ENCODE measurements at places on chromosomes 1 and 21.

- DNase-seq, result no peak
These were observed 143.2 kb downstream of the HHIPL2 start for GRCh38 chr1:222404710-222405109.

DNA sequence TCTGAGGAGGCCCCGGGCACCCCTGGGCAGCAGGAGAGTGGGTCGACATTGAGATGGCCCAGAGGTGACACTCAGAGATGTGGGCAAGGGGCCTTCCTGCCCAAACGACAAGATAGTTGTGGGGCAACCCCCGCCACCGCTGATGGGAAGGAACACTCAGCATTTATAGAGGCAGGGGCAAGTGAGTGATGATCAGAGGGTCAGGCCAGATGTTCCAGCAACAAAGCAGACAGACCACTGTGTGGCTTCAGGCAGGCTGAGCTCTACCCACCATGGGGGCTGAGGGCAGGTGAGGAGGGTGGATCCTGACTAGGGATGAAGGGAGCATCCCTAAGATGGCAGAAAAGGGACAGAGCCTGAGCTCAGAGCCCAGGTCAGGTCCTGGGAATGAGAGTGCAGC is 362.7 kb downstream of the PTPRU start:
- DNase-seq, result no peak

DNA sequence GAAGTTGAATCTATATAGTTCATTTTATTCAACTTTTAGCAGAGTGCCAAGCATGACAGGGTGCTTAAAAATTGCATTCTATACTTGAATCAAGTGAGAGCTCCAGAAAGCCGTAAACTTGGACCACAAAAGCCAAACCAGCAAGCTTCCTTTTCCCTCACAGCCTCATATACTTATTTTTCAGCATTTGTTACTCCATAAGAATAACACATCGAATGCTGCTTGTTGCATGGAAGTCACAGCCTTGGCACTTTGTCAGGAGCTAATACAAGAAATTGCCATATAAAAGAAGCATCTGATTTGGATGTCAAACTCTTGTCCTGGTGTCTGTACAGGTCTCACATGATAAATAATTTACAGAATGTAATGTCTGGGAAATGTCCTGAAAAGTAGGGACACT is 87.4 kb downstream of the PLXNA2 start:
- no peak for DNase-seq

- DNase-seq, result no peak
These were observed 68.8 kb upstream of the COL6A1 start for GRCh38 chr21:45912611-45913417.

GRCh38 chr1:156337888-156338179 is 258 bp downstream of the CCT3 start:
- DNase-seq, result no peak

GRCh38 chr1:86741947-86742572 is 37.7 kb downstream of the SH3GLB1 start:
- DNase-seq, result peak; percentile 25

DNA sequence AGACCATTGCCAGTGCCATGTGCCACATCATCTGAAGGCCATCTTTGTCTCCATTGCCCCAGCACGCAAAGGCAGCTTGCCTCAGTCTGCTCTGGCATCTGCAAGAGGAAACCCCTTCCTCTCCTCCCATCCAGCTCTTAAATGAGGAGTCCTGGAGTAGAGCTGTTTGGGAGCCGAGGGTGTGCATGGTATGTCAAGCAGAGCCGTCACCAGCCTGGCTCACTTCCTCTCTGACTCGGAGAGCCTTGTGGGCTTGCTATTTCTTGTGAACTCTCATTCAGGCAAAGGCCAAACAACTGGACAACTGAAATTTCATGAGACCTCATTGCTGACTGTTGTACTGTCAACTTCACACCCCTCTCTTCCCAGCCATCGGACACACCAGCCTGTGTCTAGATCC is 143.9 kb downstream of the SIPA1L2 start:
- DNase-seq, result no peak

DNA sequence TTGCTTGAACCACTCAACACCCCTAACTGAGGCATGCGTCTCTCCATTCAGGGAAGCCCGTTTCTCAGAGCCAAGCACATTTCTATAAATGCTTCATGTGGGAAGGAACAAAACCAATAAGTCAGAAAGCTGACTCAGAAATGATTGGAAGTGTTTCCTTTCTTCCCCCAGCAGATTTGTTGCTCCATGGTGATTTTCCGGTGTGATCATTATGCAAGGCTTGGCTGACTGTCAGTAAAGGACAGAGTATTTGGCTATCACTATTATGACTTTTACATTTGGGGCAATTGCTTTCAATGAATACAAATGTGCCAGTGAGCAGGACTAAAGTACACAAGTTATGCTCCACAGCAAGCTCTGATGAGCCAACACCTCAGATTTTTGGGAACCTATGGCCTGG is 53.3 kb upstream of the ZC3H11B start:
- no peak for DNase-seq

GRCh38 chr1:4010814-4011605 is 110.9 kb upstream of the C1orf174 start:
- no peak for DNase-seq

DNA sequence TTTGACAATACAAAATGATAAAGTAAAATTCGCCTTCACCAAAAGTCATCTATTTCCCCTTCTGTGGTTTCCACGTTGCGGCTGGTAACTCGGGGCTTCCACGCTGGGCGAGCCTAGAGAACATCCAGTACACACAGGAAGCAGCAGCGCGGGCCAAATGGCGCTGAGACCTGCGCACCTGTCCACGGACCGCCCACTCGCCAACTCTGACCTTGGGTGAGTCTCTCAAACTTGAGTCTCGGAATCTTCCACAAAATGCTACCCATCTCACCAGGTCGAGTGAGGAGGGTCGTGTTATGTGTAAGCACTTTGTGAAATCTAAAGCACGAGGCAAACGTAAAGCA is 820 bp upstream of the TTF2 start:
- peak; percentile 51 for DNase-seq

- no peak for DNase-seq
These were observed 804.1 kb downstream of the USP25 start for GRCh38 chr21:16533692-16534407.

DNA sequence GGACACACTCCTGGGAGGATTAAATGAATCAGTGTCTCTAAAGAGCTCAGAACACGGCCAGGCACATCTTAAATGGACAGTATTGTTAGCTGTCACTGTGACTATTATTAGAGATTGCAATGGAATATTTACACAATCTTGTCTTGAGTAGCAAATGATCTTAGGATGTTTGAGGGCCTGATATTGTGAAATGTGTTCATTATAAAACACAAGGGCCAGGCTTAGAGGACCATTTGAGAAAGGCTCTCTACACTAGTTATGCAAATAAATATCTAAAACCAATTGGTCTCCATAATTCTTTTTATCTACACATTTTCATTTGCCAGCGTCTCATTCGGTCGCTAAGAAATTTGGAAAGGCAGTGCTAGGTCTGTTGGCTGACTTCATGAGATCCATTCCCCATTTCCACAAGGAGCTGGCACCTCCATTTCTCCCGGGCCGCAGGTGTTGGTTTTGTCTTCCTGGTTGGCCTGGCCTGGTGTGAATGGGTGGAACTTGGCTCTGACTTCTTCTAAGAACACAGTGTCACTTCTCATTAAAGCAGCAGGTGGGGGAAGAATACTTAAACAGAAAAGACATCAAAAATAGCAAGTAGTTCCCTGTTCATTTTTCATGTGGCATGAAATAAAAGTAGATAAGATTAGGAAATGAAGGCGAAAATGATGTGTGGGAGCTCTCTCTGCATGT is 56.0 kb upstream of the PLXNA2 start:
- DNase-seq, result no peak

GRCh38 chr1:167455786-167456446 is 62.4 kb downstream of the CD247 start:
- no peak for DNase-seq

DNA sequence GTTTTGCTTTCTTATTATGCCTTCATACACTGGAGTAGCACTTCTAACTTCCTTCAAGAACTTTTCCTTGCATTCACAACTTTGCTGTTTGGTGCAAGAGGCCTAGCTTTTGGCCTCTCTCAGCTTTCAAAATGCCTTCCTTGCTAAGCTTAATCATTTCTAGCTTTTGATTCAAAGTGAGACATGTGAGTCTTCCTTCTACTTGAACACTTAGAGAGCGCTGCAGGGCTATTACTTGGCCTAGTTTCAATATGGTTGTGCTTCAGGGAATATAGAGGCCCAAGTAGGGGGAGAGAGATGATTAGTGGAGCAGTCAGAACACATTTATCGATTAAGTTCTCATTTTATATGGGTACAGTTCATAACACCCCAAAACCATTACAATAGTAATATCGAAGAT is 12.4 kb downstream of the ANGEL2 start:
- no peak for DNase-seq

GRCh38 chr21:41761211-41761933 is 5.5 kb downstream of the RIPK4 start:
- no peak for DNase-seq

- no peak for DNase-seq
These were observed 33.4 kb downstream of the DDX20 start for GRCh38 chr1:111789142-111789541.

- DNase-seq, result no peak
These were observed 239.9 kb upstream of the TMEM51 start for GRCh38 chr1:14913482-14914177.

DNA sequence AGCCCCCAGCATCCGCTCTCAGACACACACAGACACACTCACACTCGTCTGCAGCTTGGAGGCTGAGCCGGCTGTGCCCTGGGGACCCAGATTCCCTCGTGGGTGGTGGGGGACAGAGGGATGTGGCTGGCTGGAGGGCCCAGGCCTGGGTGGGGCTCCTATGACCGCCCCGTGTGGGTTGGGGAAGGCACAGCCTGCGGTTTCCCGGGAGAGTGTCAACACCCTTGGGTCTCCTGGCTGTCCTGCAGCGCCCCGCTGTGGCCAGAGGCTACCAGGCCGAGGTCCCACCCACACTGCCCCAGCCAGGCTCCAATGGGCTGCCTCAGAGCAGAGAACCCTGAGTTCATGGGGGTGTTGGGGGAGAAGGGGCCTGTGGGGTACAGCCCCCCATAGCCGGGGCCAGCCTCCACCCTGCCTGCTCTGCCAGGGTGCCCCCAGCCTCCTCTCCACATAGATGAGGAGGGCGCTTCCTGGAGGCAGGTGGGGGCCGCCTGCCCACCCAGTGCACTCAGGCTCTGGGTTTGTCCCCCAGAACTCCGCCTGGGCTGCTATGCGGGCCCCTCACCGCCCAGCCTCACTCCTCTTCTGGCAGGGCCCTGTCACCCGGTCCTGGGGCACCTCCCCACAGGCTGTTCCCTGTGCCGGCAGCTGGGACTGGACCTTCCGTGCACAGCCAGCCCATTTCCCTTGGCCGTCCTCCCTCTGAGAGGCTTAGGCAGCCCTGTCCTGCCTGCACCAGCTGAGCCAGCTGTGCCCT is at the start of gene TTC34:
TTC34 (minus strand) TSS at position 159 of the 757 bp plus-strand sequence. CDS start 866 bp downstream, outside the sequence.
- peak; percentile 28 for DNase-seq

DNA sequence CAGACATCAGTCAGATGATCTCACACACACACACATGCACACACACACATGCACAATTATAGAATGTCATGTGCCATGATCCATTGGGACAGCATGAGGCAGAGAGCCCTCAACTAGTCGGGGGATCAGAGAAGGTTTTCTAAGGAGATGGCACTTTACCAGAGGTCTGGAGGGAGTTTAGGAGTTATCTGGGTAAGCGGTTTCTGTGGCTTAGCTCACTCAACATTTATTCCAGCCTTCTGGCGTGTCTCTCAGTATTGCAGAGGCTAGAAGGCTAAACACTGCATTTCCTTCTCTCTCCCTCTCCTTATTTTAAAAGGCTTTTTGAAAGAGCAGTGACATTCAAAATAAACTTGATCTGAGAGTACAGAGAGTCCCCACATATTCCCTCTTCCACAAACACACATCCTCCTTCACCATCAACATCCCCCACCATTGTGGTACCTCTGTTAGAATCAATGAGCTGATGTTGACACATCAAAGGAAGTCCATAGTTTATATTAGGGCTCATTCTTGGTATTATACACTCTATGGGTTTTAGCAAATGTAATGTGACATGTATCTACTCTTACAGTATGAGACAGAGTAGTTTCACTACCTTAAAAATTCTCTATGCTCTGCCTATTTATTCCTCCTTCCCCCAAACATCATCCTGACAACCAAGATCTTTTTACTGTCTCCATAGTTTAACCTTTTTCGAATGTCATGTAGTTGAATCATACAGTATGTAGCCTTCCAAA is 9.0 kb upstream of the PLA2G2A start:
- no peak for DNase-seq

GRCh38 chr1:222616525-222616924 is 1.4 kb upstream of the MIA3 start:
- DNase-seq, result peak; percentile 10

GRCh38 chr1:235047331-235047871 is 81.2 kb downstream of the TOMM20 start:
- no peak for DNase-seq

GRCh38 chr1:167713330-167714081 is 8.3 kb upstream of the MPZL1 start:
- DNase-seq, result no peak

Data from ACHN (cell line).